ENCODE measurements at places on chromosomes 4 and X.

GRCh38 chr4:182775075-182775474 is 142.1 kb downstream of the DCTD start:
- DNase-seq = no peak

DNA sequence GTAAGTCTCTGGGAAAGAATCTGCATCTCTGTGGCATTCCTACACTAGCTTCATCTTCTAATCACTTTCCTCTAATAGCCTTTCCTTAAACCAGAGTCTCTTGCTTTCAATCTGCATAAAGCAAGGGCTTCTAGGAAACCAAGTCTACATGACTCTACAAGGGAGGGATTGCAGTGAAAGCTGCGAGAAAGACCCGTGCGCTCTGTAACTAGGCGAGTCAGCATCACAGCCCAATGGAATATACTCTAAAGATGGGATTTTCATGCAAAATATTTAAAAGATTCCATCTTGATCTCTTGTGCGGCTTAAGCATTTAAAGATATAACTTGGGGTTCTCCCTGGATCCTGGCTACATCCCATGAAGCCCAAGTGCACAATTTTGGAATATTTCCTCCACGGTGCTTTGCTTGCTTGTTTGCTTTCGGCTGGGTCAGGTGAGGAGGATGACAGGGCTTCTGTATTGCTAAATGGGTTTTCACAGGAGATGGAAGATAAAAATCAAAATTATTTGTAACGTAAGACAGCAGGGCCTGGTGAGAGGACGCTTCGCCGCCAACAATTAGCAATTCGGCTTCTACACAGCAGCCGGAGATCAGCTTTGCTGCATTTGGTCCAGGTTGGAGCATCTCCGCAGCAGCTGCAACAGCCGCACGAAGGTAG is 687 bp upstream of the GRIA2 start:
- DNase-seq = no peak

- DNase-seq = no peak
Observed at GRCh38 chrX:8122538-8122937, 48.5 kb downstream of the VCX2 start.

GRCh38 chrX:104122829-104123228 is 10.5 kb downstream of the ZCCHC18 start:
- no peak for DNase-seq

DNA sequence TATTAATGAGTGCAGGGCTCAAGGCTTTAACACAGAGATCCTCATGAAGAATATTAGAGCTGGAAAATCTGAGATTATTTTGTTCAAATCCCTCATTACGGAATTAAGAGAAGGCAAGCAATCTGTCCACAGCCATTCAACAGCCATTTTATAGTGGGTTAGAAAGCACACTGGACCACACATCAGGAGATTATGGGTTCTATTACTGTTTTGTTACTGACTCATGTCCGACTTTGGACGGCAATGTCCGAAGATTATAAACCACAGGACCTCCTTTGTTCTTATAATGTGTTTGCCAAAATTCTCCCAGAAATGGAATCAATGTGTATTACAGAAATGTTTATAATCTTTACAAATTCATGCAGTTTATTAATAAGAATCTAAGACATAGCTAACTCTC is 8.1 kb downstream of the LAMTOR3 start:
- no peak for DNase-seq

- DNase-seq = no peak
Observed at GRCh38 chr4:18524667-18525066, 503.1 kb upstream of the LCORL start.

GRCh38 chr4:35250761-35251160 is 993.6 kb downstream of the ARAP2 start:
- no peak for DNase-seq

DNA sequence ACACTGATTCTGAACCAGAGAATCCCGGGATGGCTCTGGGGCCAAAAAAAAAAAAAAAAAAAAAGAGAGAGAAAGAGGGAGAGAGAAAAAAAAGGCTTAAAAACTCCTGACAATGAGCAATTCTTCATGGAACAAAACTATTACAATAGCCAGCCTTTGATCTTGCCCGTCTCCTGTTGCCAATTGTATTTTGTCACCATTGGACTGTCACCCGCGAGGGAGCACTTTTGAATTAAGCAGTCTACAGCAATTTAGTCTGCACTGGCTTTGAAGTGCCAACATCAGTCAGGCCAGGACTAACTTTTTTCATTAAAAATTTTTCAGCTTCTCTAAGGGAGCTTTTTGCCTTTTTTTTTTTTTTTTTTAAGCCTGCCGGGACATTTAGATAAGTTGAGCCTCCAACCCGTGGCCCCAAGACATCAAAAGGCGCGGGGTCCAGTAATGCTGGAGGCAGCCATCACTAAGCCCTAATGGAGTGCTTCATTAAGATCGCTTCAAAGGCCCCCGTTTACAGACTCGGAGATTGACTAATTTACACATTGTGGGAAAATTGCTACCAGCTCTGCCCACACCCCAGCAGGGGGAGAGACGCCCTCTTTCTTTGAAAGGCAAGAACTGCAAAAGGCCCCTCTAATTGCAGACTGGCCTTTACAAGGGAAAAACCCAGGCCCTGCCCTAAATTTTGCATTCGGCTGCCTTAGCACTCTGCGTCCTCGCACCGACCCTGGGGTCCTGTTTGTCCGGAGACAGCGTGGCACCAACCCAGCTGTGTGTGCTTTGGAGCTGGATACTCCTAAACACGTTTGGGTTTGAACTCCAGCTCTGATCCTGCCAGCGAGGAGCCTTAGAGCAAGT is 98.1 kb upstream of the MSX1 start:
- no peak for DNase-seq

DNA sequence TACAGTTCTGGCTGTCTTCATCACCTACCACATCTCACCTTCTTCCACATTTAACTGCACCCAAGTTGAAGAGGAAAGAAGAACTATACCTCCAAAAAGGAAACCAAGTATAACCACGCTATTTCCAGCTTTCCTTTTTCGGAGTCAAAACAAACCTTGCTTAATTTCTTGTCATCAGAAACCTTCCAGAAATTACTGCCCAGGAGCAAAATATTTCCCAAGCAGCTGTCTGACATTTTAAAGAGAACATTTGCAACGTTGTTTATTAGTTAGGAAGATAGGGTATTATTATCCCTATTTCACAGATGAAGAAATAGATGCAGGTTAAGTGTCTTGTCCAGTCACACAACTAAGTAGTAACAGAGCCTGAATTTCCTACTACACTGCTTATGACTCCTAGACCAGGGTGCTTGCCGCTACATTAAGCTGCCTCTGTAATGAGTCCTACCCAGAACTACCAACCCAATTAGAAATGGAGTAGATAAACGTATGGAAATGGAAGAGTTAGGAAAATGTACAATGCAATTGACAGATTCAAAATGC is 2.2 kb upstream of the ACSL4 start:
- DNase-seq = no peak

GRCh38 chr4:100982345-100982744 is 365.0 kb downstream of the PPP3CA start:
- no peak for DNase-seq

- no peak for DNase-seq
Observed at GRCh38 chr4:65968831-65969558, 298.7 kb upstream of the EPHA5 start.

DNA sequence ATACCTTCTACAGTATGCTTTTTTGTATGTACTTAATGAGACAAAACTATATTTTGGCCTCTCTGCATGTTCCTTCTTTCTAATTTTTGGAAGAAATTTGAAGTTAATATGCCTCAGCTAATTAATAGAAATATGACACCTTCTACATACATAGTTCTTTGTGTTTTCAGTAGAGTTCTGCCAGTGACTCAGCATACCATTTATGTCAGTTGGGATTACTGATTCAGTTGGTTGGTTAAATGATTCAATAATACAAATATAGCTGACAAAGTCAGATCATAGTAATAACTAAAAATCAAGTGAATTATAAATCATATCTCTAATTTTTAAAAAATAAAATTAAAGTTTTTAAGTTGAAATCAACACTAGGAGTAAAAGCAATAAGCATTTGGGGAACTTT is 16.8 kb downstream of the BTC start:
- no peak for DNase-seq

GRCh38 chr4:121777625-121778024 is 12.7 kb upstream of the SMIM43 start:
- DNase-seq = no peak

- no peak for DNase-seq
Observed at GRCh38 chrX:1210844-1211243, 1.6 kb downstream of the CRLF2 start.
